Lower lobe of right lung (tissue), 2 donors: ENCODE measurements at places on chromosomes 7 and 10. TPM values are rescaled to one million over a fixed set of nuclear protein-coding genes. Genes with fewer than 3 reads are reported as not detected.

CYP2W1 gene
- not detected for total RNA-seq

- no peak overlapping the region for H3K27ac ChIP-seq
- DNase-seq, result no peak
- H3K4me3 ChIP-seq, result no peak overlapping the region
- H3K36me3 ChIP-seq, result no peaks in the 10 kb centered on the region
- peaks cover 6% of the 10 kb centered on the region for H3K4me1 ChIP-seq
- H3K27me3 ChIP-seq, result no peaks in the 10 kb centered on the region
Observed at GRCh38 chr7:69683002-69683401, 84.7 kb downstream of the AUTS2 start.

GRCh38 chr10:17801507-17801906, 7.6 kb upstream of the MRC1 start:
- H3K27ac ChIP-seq, result no peak overlapping the region
- H3K27me3 ChIP-seq, result no peaks in the 10 kb centered on the region
- H3K36me3 ChIP-seq, result no peaks in the 10 kb centered on the region
- H3K4me3 ChIP-seq, result no peak overlapping the region
- no peak for DNase-seq

WDR11 gene
- 51.4 TPM for total RNA-seq

NPSR1 gene
- not detected for total RNA-seq

DNA sequence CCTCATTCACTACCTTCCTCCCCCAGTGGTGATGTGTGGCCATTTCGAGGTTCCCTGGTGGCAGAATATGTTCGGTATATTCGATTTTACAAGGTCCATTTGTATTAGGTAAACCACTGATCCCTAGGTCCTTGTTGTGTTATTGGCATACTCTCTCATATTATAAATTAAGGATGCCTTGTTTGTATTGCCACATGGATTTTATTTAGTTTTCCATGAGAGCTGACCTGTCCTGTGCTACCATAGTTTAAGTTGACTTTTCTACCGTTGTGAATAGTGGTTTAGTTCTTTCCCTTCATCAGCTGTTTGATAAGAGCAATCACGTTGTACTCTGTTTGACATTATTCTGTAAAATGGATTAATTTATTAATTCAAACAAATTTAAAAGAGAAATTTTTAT, 29.4 kb downstream of the ZNRF2 start:
- no peak overlapping the region for H3K27ac ChIP-seq
- H3K36me3 ChIP-seq, result no peaks in the 10 kb centered on the region
- H3K27me3 ChIP-seq, result no peaks in the 10 kb centered on the region
- no peak for DNase-seq
- H3K4me1 ChIP-seq, result peaks cover 12% of the 10 kb centered on the region

GRCh38 chr10:93068411-93069244, 5.1 kb upstream of the CYP26A1 start:
- no peak overlapping the region for H3K4me3 ChIP-seq
- no peak overlapping the region for H3K27ac ChIP-seq
- no peak for DNase-seq
- peaks cover 32% of the 10 kb centered on the region for H3K4me1 ChIP-seq

CALHM2 gene
- total RNA-seq, result 45.0 TPM

FOXI2 gene
- total RNA-seq, result not detected

GRCh38 chr10:73926152-73926764, 15.3 kb downstream of the PLAU start:
- H3K27ac ChIP-seq, result no peak overlapping the region
- H3K4me3 ChIP-seq, result no peak overlapping the region
- DNase-seq, result no peak
- H3K36me3 ChIP-seq, result no peaks in the 10 kb centered on the region
- no peaks in the 10 kb centered on the region for H3K27me3 ChIP-seq

DNA sequence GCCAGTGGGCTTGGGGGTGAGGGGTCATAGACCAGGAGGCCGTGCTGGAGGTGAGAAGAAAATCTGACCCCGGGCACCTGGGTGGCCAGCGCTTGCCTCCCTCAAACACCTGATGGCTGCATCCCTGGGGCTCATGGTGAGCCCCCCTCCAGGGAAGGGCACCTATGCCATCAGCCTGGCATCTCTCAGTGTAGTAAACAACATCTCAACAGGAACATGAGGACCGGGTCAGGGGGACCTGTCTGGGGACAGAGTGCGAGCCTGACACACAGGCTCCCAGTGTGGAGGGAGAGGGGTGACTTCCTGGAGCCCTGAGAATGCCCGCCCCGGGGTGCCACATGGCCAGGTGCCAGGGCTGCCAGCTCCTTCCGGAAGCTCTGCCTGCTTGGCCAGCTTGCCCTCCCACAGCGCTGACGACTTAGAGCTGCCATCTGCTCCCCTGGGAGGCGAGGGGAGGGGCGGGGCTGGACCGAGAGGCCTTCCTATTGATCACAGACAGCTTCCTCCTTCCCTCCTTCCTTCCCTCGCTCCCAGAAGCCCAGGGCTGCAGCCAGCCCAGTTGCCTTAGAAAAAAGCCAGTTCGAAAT, 12.3 kb downstream of the STX1A start:
- H3K27ac ChIP-seq, result no peak overlapping the region
- no peaks in the 10 kb centered on the region for H3K27me3 ChIP-seq
- DNase-seq, result peak; percentile 77
- peaks cover 17% of the 10 kb centered on the region for H3K4me1 ChIP-seq

SLC26A3 gene
- total RNA-seq, result not detected

DNA sequence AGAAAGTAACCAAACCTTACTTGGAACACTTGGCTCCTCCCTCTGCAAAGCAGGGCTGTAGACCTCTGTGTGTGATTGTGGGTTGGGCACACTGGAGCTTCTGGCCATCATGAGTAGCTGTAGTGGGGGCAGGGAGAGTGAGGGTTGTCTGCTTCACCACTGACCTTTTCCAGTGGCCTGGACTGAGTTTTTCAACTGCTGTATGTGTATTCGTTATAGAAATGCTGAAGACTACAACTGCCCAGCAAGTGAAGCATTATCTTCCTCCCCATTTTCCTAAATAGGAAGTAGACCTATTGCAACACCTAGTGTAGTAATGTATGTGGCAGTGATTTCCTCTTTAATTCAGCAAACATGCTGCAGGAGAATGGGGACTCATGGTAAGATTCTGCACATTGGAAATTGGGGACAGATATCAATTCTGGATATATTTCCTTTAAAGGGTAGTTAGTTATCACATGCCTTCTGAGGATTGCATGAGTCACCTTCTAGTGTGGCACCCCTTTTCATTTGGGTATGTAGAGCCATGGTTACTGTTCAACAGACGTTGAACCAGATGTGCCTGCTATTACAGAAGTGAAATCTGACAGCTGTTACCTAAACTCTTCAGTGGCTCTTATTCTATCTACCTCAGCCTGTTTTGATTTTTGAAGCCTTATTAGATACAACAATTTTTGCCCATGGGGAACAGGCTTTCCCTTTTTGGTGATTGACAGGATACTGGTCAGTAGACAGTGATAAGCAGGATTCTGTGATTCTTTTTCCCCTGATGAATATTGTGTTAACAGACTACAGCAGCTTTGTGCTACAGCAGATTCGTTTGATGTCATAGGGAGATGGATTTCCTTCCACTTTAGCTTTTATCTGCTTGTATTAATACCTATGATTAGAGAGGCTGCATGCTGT, 130.9 kb downstream of the SND1 start:
- no peaks in the 10 kb centered on the region for H3K27me3 ChIP-seq
- H3K4me3 ChIP-seq, result no peak overlapping the region
- no peaks in the 10 kb centered on the region for H3K36me3 ChIP-seq
- H3K4me1 ChIP-seq, result peaks cover 38% of the 10 kb centered on the region

GRCh38 chr7:116802144-116802745, 60.1 kb upstream of the CAPZA2 start:
- no peak overlapping the region for H3K4me3 ChIP-seq
- no peak for DNase-seq
- no peaks in the 10 kb centered on the region for H3K27me3 ChIP-seq
- peaks cover 13% of the 10 kb centered on the region for H3K4me1 ChIP-seq
- H3K36me3 ChIP-seq, result no peaks in the 10 kb centered on the region

- no peak overlapping the region for H3K4me3 ChIP-seq
- peaks cover 26% of the 10 kb centered on the region for H3K36me3 ChIP-seq
- H3K27me3 ChIP-seq, result no peaks in the 10 kb centered on the region
- no peak overlapping the region for H3K27ac ChIP-seq
Observed at GRCh38 chr10:103724074-103724473, 131.3 kb downstream of the SH3PXD2A start.

GRCh38 chr7:22672846-22673680, 53.9 kb upstream of the IL6 start:
- H3K27ac ChIP-seq, result no peak overlapping the region
- H3K27me3 ChIP-seq, result no peaks in the 10 kb centered on the region
- no peaks in the 10 kb centered on the region for H3K36me3 ChIP-seq
- peaks cover 29% of the 10 kb centered on the region for H3K4me1 ChIP-seq

- no peaks in the 10 kb centered on the region for H3K27me3 ChIP-seq
- no peaks in the 10 kb centered on the region for H3K36me3 ChIP-seq
- no peak overlapping the region for H3K27ac ChIP-seq
- H3K4me1 ChIP-seq, result no peaks in the 10 kb centered on the region
Observed at GRCh38 chr7:121499624-121500023, 103.5 kb upstream of the FAM3C start.

FLNC gene
- total RNA-seq, result 11.7 TPM

GRCh38 chr7:90708841-90709317, 112.8 kb downstream of the CDK14 start:
- no peak overlapping the region for H3K4me3 ChIP-seq
- H3K27me3 ChIP-seq, result no peaks in the 10 kb centered on the region
- no peak for DNase-seq
- H3K36me3 ChIP-seq, result no peaks in the 10 kb centered on the region
- no peak overlapping the region for H3K27ac ChIP-seq

- no peak overlapping the region for H3K4me3 ChIP-seq
- H3K36me3 ChIP-seq, result no peaks in the 10 kb centered on the region
- DNase-seq, result no peak
- peak overlapping the region; percentile 51 for H3K27ac ChIP-seq
- no peaks in the 10 kb centered on the region for H3K27me3 ChIP-seq
- H3K4me1 ChIP-seq, result peaks cover 36% of the 10 kb centered on the region
Observed at GRCh38 chr7:92634205-92634604, 44.0 kb upstream of the FAM133B start.

- H3K27ac ChIP-seq, result no peak overlapping the region
- H3K27me3 ChIP-seq, result no peaks in the 10 kb centered on the region
- no peak overlapping the region for H3K4me3 ChIP-seq
- peaks cover 10% of the 10 kb centered on the region for H3K4me1 ChIP-seq
Observed at GRCh38 chr7:134706468-134706867, 59.8 kb downstream of the BPGM start.

IFIT1 gene
- total RNA-seq, result 71.8 TPM

- DNase-seq, result no peak
- no peak overlapping the region for H3K27ac ChIP-seq
- no peak overlapping the region for H3K4me3 ChIP-seq
- H3K36me3 ChIP-seq, result no peaks in the 10 kb centered on the region
- H3K4me1 ChIP-seq, result no peaks in the 10 kb centered on the region
Observed at GRCh38 chr10:77231884-77232610, 405.6 kb downstream of the KCNMA1 start.

SEMA3D gene
- 8.0 TPM for total RNA-seq

- H3K27ac ChIP-seq, result no peak overlapping the region
- no peak for DNase-seq
- H3K4me3 ChIP-seq, result no peak overlapping the region
- H3K27me3 ChIP-seq, result no peaks in the 10 kb centered on the region
Observed at GRCh38 chr10:60387531-60387930, 2.1 kb downstream of the ANK3 start.

DNA sequence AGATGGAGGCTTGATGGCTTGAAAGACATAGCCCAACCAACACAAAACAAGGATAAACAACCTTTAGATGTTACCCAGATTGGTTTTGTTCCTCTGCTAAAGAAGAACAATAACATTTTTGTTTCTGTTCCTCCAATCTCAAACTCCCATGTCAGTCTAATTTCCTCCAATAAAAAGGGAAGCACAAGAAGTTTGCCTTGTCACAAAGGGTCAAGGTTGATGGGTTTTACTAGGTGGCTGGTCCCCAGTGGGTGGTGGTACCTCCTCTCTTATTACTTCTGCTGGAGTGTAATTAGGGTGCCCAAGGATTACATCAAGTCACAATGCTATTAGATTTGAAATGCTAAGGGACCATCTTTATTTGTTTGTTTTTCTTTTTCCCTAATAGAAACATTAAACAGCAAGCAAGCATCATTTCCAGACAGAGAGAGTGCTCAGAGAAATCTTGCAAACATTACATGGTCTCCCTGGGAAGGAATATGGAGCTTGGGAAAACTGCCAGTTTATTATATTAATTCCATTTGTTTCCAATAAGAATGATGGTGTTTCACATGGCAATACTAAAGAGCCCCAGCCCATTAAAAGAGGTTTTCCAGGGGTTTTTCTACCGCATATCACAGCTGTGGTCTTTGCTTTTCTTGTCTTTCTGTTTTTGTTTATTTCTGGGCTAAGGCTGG, 78.3 kb upstream of the AOAH start:
- H3K36me3 ChIP-seq, result no peaks in the 10 kb centered on the region
- H3K4me1 ChIP-seq, result no peaks in the 10 kb centered on the region
- no peak overlapping the region for H3K27ac ChIP-seq
- no peak overlapping the region for H3K4me3 ChIP-seq
- H3K27me3 ChIP-seq, result no peaks in the 10 kb centered on the region
- DNase-seq, result no peak

- no peaks in the 10 kb centered on the region for H3K27me3 ChIP-seq
- H3K4me1 ChIP-seq, result peaks cover 23% of the 10 kb centered on the region
- H3K27ac ChIP-seq, result no peak overlapping the region
- peak overlapping the region; percentile 71 for H3K4me3 ChIP-seq
- no peak for DNase-seq
Observed at GRCh38 chr10:11825796-11826414, 2.7 kb downstream of the PROSER2 start.

MRLN gene
- not detected for total RNA-seq

DNA sequence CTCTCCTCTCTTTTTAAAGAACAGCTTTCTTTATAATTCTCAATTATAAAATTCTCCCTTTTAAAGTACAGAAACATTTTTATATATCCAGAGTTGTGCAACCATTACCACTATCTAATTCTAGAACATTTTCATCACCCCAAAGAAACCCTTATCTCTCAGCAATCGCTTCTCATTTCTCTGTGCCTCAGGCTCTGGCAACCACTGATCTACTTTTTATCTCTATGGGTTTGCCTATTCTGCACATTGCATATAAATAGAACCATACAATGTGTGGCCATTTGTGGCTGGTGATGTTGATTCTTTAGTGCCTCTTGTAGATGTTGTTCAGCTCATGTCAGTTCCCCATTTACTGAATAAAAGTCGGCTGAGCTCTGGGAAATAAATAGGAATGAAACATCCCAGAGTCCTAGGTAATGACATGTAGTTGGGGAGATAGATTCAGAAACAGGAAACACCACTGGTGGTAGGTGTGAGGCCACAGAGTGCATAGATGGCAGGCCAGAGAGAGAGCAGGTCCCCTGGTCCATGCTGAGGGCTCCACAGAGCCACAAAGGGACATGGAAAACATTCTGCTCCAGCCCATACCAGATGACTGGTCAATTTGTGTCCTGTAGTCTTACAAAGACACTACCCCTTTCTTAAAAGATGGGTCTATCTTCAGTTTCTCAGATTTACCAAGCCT, 126.5 kb downstream of the PLPP4 start:
- no peak overlapping the region for H3K4me3 ChIP-seq
- H3K27ac ChIP-seq, result no peak overlapping the region
- DNase-seq, result no peak

GRCh38 chr7:43244232-43244631, 131.8 kb downstream of the HECW1 start:
- H3K27ac ChIP-seq, result no peak overlapping the region
- DNase-seq, result no peak
- no peaks in the 10 kb centered on the region for H3K27me3 ChIP-seq
- H3K4me3 ChIP-seq, result no peak overlapping the region
- no peaks in the 10 kb centered on the region for H3K4me1 ChIP-seq

- H3K27ac ChIP-seq, result no peak overlapping the region
- H3K4me3 ChIP-seq, result no peak overlapping the region
- no peak for DNase-seq
Observed at GRCh38 chr10:129193148-129193547, 273.9 kb upstream of the MGMT start.

GRCh38 chr10:7696545-7696944, 6.6 kb upstream of the ITIH2 start:
- DNase-seq, result peak; percentile 83
- H3K4me1 ChIP-seq, result no peaks in the 10 kb centered on the region
- H3K4me3 ChIP-seq, result no peak overlapping the region
- peak overlapping the region; percentile 48 for H3K27ac ChIP-seq
